ENCODE measurements at places on chromosomes 6 and 20. TPM values are rescaled to one million over a fixed set of nuclear protein-coding genes. Genes with fewer than 3 reads are reported as not detected.

- no peak overlapping the region for H3K4me3 ChIP-seq
- no peaks in the 10 kb centered on the region for H3K27me3 ChIP-seq
- no peak overlapping the region for H3K27ac ChIP-seq
- H3K36me3 ChIP-seq: peaks cover 16% of the 10 kb centered on the region
- H3K4me1 ChIP-seq: no peaks in the 10 kb centered on the region
Measured at GRCh38 chr6:88804701-88805100, 158.7 kb downstream of the RNGTT start.

DNA sequence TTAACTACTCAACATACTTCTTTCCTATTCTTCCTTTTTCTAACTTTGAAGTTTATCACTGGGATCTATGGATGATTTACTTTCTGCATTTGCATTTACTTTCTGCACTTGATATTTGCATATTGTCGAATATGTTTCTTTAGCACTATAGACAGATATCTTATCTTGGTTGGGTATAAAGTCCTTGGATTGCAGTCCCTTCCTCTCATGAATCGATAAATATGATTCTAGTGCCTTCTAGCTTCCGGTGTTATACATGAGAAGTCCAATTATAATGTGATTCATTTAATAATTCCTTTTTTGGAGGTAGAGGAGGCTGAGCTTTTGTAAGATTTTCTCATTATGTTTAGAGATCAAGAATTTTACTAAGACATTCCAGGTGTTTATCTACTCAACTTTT lies 321.2 kb upstream of the RUNX2 start:
- peaks cover 11% of the 10 kb centered on the region for H3K36me3 ChIP-seq
- no peaks in the 10 kb centered on the region for H3K27me3 ChIP-seq
- DNase-seq: no peak
- H3K27ac ChIP-seq: no peak overlapping the region

DNA sequence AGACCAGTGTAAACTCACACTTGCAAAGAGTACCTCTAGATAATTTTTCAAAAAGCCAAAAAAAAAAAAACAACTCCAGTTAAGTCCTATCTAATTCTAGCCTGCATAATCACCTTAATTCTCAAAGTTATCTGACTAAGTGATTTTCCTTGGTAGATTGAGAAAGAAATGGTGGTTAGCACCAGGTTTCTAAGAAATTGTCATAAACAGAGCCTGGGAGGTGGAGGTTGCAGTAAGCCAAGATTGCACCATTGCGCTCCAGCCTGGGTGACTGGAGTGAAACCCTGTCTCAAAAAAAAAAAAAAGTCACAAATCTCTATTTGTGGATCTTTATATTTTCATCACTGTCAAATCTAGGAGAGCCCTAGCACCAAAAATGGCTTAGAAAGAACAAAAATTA lies 8.9 kb downstream of the FBXO5 start:
- no peaks in the 10 kb centered on the region for H3K36me3 ChIP-seq
- H3K27me3 ChIP-seq: no peaks in the 10 kb centered on the region
- H3K27ac ChIP-seq: no peak overlapping the region
- no peak for DNase-seq
- no peak overlapping the region for H3K4me3 ChIP-seq
- no peaks in the 10 kb centered on the region for H3K4me1 ChIP-seq

DNA sequence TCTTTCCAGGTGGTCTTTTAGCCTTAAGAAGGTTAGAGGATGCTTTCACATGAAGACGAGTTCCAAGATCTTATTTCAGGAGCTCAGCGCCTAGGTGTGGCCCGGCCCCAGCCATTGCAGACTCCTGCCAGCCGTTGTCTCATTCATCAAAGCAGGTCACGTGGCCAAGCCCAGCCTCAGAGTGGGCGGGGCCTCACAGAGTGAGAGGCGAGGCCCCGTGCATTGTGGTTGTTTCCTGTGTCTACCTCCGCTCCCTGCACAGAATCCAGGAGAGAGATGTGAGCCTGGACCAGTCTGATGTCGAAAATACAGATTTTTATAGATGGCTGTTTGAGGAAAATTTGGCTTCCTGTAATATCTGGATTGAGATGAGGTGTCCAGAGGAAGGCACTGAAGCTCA lies 49.2 kb upstream of the CST5 start:
- no peak overlapping the region for H3K27ac ChIP-seq
- H3K36me3 ChIP-seq: no peaks in the 10 kb centered on the region
- H3K4me3 ChIP-seq: no peak overlapping the region

GRCh38 chr20:20473657-20474056 lies 105.8 kb downstream of the INSM1 start:
- H3K4me1 ChIP-seq: no peaks in the 10 kb centered on the region
- H3K27ac ChIP-seq: no peak overlapping the region
- DNase-seq: no peak

GRCh38 chr20:6034134-6034969 lies 19.5 kb downstream of the LRRN4 start:
- H3K27me3 ChIP-seq: no peaks in the 10 kb centered on the region
- no peak overlapping the region for H3K4me3 ChIP-seq
- peaks cover 8% of the 10 kb centered on the region for H3K36me3 ChIP-seq
- H3K27ac ChIP-seq: no peak overlapping the region
- DNase-seq: no peak
- no peaks in the 10 kb centered on the region for H3K4me1 ChIP-seq

DNA sequence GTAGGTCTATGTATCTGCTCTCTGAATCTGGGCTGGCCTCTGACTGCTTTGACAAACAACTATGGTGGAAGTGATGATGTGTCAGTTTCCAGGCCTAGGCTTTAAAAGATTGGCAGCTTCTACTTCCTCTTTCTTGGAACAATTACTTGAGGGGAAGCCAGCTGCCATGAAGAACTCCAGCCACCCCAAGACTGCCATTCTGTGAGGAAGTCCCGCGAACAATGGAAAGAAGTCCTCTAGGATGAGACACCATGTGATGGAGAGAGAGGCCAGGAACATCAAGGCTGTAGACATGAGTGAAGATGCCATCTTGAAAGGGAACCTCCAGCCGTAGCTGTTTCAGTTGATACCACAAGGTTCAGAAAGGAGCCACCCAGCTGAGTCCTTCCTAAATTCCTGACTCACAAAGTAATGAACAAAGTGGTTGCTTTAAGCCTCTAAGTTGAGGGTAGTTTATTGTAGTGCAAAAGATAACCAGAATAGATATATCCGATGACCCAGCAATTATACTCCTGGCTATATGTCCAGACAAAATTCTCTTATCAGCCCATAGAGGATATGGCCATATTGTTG lies 15.3 kb upstream of the TCF15 start:
- DNase-seq: no peak
- no peaks in the 10 kb centered on the region for H3K27me3 ChIP-seq
- no peak overlapping the region for H3K27ac ChIP-seq
- H3K36me3 ChIP-seq: no peaks in the 10 kb centered on the region

DNA sequence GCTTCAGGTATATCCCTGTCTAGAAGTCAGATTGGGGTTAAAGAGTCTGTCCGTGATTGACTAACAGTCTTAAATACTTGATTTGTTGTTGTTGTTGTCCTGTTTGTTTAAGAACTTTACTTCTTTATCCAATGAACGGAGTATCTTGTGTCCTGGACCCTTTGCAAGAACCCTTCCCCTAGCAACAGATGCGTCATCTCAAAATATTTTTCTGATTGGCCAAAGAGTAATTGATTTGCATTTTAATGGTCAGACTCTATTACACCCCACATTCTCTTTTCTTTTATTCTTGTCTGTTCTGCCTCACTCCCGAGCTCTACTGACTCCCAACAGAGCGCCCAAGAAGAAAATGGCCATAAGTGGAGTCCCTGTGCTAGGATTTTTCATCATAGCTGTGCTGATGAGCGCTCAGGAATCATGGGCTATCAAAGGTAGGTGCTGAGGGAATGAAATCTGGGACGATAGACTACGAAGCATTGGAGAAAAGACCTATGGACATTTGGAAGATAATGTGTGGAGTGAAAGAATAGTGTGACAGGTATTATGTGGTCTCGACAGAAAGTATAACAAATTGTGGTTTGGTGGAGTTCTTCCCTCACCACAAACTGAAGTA lies at the start of gene HLA-DRA:
HLA-DRA (plus strand) TSS at position 286 of the 613 bp plus-strand sequence; CDS start at position 350, 64 bp downstream.
- peak; percentile 64 for DNase-seq
- H3K27me3 ChIP-seq: no peaks in the 10 kb centered on the region
- H3K4me1 ChIP-seq: no peaks in the 10 kb centered on the region
- H3K4me3 ChIP-seq: peak within 1 kb of the TSS; percentile 15
- peak within 1 kb of the TSS; percentile 74 for H3K27ac ChIP-seq

- H3K27me3 ChIP-seq: no peaks in the 10 kb centered on the region
- no peak overlapping the region for H3K27ac ChIP-seq
- H3K4me1 ChIP-seq: no peaks in the 10 kb centered on the region
- no peak for DNase-seq
- no peak overlapping the region for H3K4me3 ChIP-seq
Measured at GRCh38 chr6:32603222-32603621, 13.6 kb upstream of the HLA-DRB1 start.

- no peak overlapping the region for H3K4me3 ChIP-seq
- no peaks in the 10 kb centered on the region for H3K27me3 ChIP-seq
- H3K27ac ChIP-seq: no peak overlapping the region
- H3K4me1 ChIP-seq: no peaks in the 10 kb centered on the region
- H3K36me3 ChIP-seq: no peaks in the 10 kb centered on the region
Measured at GRCh38 chr20:41222703-41223102, 85.4 kb downstream of the PLCG1 start.

- H3K27ac ChIP-seq: no peak overlapping the region
- H3K4me1 ChIP-seq: no peaks in the 10 kb centered on the region
- DNase-seq: no peak
Measured at GRCh38 chr6:44906761-44907160, 421.4 kb upstream of the RUNX2 start.

- H3K4me1 ChIP-seq: no peaks in the 10 kb centered on the region
- no peak overlapping the region for H3K4me3 ChIP-seq
- H3K36me3 ChIP-seq: no peaks in the 10 kb centered on the region
- H3K27me3 ChIP-seq: no peaks in the 10 kb centered on the region
- no peak overlapping the region for H3K27ac ChIP-seq
Measured at GRCh38 chr20:53284256-53284655, 309.4 kb downstream of the ZNF217 start.

GRCh38 chr6:131787766-131788712 lies 19.8 kb upstream of the ENPP1 start:
- no peak overlapping the region for H3K27ac ChIP-seq
- H3K36me3 ChIP-seq: no peaks in the 10 kb centered on the region
- H3K4me3 ChIP-seq: no peak overlapping the region
- DNase-seq: no peak

DNA sequence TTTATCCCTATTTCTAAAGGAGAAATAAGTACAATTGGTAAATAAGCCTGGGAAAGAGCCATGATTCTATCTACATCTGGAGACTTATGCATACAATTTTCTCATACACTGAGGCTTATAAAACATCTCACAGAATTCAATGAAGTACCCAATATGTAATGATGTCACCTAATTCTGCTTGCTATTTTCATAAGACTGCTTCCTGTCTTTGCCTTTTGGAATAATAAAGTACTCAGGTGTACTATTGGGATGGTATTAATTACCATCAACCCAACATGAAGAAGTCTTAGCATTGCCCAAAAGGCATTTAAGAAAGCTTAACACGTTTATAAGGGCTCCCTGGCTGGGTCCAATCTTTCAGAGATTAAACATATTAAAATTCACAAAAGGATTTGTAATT lies 216.4 kb upstream of the TSHZ2 start:
- DNase-seq: no peak
- H3K27ac ChIP-seq: no peak overlapping the region
- no peak overlapping the region for H3K4me3 ChIP-seq
- H3K27me3 ChIP-seq: no peaks in the 10 kb centered on the region

DNA sequence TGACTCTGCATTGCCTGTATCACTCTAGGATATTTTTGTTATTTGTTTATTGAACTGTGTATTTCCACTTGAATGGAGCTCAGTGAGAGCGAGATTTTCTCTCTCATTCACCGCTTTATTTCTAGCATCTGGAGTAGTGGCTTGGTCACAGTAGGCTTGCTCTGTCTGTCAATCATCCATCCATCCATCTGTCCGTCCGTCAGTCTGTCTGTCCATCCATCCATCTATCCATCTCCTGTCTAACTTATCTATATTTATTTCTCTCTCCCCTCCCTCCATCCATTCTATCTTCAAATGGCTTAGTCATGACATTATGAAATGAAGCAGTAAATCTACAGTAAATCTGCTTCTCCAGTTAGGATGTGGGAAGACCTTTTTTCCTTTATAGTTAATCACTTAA lies 94.6 kb downstream of the TIAM2 start:
- no peaks in the 10 kb centered on the region for H3K27me3 ChIP-seq
- no peak overlapping the region for H3K4me3 ChIP-seq
- no peaks in the 10 kb centered on the region for H3K36me3 ChIP-seq
- H3K4me1 ChIP-seq: no peaks in the 10 kb centered on the region

GRCh38 chr6:39302669-39303424 lies 11.4 kb downstream of the KCNK17 start:
- no peaks in the 10 kb centered on the region for H3K27me3 ChIP-seq
- no peak overlapping the region for H3K4me3 ChIP-seq
- H3K27ac ChIP-seq: no peak overlapping the region
- DNase-seq: peak; percentile 92
- no peaks in the 10 kb centered on the region for H3K36me3 ChIP-seq

DNA sequence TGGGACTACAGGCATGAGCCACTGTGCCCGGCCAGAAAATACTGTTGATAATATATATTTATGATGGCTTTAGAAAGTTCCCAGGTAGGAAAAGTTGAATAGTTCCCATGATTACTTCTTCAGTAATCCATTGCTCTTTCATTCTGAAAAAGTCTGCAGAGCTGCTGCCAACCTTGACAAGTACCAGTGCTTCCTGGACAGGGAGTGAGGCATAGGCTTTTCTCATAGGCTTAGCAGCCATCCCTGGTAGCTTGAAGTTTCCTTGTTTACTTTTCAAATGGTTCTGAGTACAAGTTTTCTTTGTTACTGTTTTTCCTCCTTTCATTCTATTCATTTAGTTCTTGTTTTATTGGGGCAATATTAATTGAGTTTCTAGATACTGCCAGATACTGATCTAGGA lies 7.8 kb downstream of the RWDD1 start:
- no peak overlapping the region for H3K27ac ChIP-seq
- no peak overlapping the region for H3K4me3 ChIP-seq
- no peaks in the 10 kb centered on the region for H3K27me3 ChIP-seq
- DNase-seq: no peak

DNA sequence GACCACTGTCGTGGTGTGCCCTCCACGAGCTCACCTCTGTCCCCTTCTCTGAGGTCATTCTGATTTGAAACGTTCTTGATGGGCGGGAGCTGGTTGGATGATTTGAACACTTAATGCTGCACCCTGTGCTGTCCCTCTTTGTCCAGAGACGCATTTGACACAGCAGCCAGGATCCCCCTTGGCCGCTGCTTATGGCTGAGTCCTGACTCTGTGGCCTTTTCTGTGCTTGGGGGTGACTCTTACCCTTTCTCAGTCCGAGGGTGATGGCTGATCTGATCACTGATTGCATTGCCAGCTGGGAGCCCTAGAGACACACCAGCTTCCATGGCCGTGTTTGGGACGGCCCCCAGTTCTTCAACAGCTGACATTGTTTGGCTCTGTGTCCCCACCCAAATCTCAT lies 43.5 kb upstream of the FRMD1 start:
- no peak overlapping the region for H3K4me3 ChIP-seq
- H3K27me3 ChIP-seq: no peaks in the 10 kb centered on the region
- DNase-seq: no peak
- no peak overlapping the region for H3K27ac ChIP-seq
- no peaks in the 10 kb centered on the region for H3K36me3 ChIP-seq

Gene BPIFB4
- total RNA-seq: not detected

Gene PRIM2
- 10.7 TPM for total RNA-seq

Gene KIAA1755
- 30.2 TPM for total RNA-seq

Gene SLC13A3
- total RNA-seq: 10.0 TPM

Gene TRMT6
- 7.2 TPM for total RNA-seq

Gene SAMD5
- total RNA-seq: 2.1 TPM

Gene LSM2
- total RNA-seq: 28.0 TPM

Gene GRM1
- total RNA-seq: 0.30 TPM

Gene SIRPB1
- 1.5 TPM for total RNA-seq

Gene SIRPD
- total RNA-seq: not detected

Gene NOP56
- 141 TPM for total RNA-seq

Data from tibial nerve (tissue), 4 donors.